Pericardium fibroblast (primary cell): ENCODE measurements at places on chromosomes 11 and 22. TPM values are rescaled to one million over a fixed set of nuclear protein-coding genes. Genes with fewer than 3 reads are reported as not detected.

Gene TMPRSS4
- total RNA-seq = not detected in 2 replicates

Gene RFPL3
- not detected in 2 replicates for total RNA-seq

Gene APOL4
- 2.1 and 2.2 TPM in 2 replicates for total RNA-seq

Gene MOGAT2
- not detected in 2 replicates for total RNA-seq

Gene RNF26
- 9.9 and 11.7 TPM in 2 replicates for total RNA-seq

Gene MPPED1
- not detected in 2 replicates for total RNA-seq

Gene NXPE4
- not detected in 2 replicates for total RNA-seq

Gene NPAS4
- under 0.01 TPM in 1 of 2 replicates, not detected in the other for total RNA-seq

Gene CPT1B
- 0.51 and 1.4 TPM in 2 replicates for total RNA-seq

Gene CRY2
- total RNA-seq = 7.1 and 14.1 TPM in 2 replicates

Gene KDM4E
- total RNA-seq = not detected in 2 replicates

Gene CST6
- total RNA-seq = 0.70 TPM in 1 of 2 replicates, not detected in the other

Gene PAX6
- total RNA-seq = not detected in 2 replicates

Gene NKAPD1
- 11.1 and 59.2 TPM in 2 replicates for total RNA-seq

Gene MS4A4A
- not detected in 2 replicates for total RNA-seq

Gene NNMT
- total RNA-seq = 1,325 and 1,634 TPM in 2 replicates

Gene FOXRED1
- total RNA-seq = 7.2 and 16.0 TPM in 2 replicates

Gene TRIM29
- not detected in 2 replicates for total RNA-seq

Gene MS4A18
- total RNA-seq = not detected in 2 replicates

Gene CHRNA10
- total RNA-seq = 0.12 and 1.0 TPM in 2 replicates

Gene UVRAG
- 12.9 and 18.2 TPM in 2 replicates for total RNA-seq

Gene SLC37A2
- total RNA-seq = 0.17 and 0.70 TPM in 2 replicates

Gene KAT5
- total RNA-seq = 24.8 and 29.6 TPM in 2 replicates

Gene GAB2
- 16.0 and 21.1 TPM in 2 replicates for total RNA-seq

Gene ZP1
- total RNA-seq = 0.34 and 0.93 TPM in 2 replicates

Gene IRAG1
- total RNA-seq = 1.0 and 4.2 TPM in 2 replicates

Gene APOL6
- total RNA-seq = 9.3 and 18.4 TPM in 2 replicates

Gene CSF2RB
- total RNA-seq = 0.17 and 0.82 TPM in 2 replicates

Gene NOX4
- total RNA-seq = 0.12 and 3.8 TPM in 2 replicates

Gene OR5D13
- not detected in 2 replicates for total RNA-seq

Gene OR52A5
- total RNA-seq = not detected in 2 replicates

Gene XKR3
- total RNA-seq = not detected in 2 replicates

Gene MIOX
- total RNA-seq = 0.43 TPM in 1 of 2 replicates, not detected in the other

Gene SLC16A8
- total RNA-seq = 0.12 and 0.60 TPM in 2 replicates

Gene CCDC89
- total RNA-seq = 2.0 and 4.7 TPM in 2 replicates

Gene APOA4
- not detected in 2 replicates for total RNA-seq

Gene MYO18B
- 0.12 and 0.17 TPM in 2 replicates for total RNA-seq

Gene GTSE1
- total RNA-seq = 0.60 and 0.82 TPM in 2 replicates

Gene MS4A2
- total RNA-seq = not detected in 2 replicates

Gene PRG3
- not detected in 2 replicates for total RNA-seq

Gene SLC6A5
- not detected in 2 replicates for total RNA-seq

Gene LINC01488
- not detected in 2 replicates for total RNA-seq

Gene ANKK1
- 0.12 TPM in 1 of 2 replicates, not detected in the other for total RNA-seq

Gene FADS1
- total RNA-seq = 128 and 148 TPM in 2 replicates

Gene PAK1
- total RNA-seq = 13.4 and 21.0 TPM in 2 replicates

Gene FAM83F
- total RNA-seq = 0.12 TPM in 1 of 2 replicates, not detected in the other

Gene CRYAB
- 44.4 and 88.3 TPM in 2 replicates for total RNA-seq

Gene SORL1
- total RNA-seq = 0.09 and 0.23 TPM in 2 replicates
